ENCODE measurements at places on chromosomes 13 and 19.

DNA sequence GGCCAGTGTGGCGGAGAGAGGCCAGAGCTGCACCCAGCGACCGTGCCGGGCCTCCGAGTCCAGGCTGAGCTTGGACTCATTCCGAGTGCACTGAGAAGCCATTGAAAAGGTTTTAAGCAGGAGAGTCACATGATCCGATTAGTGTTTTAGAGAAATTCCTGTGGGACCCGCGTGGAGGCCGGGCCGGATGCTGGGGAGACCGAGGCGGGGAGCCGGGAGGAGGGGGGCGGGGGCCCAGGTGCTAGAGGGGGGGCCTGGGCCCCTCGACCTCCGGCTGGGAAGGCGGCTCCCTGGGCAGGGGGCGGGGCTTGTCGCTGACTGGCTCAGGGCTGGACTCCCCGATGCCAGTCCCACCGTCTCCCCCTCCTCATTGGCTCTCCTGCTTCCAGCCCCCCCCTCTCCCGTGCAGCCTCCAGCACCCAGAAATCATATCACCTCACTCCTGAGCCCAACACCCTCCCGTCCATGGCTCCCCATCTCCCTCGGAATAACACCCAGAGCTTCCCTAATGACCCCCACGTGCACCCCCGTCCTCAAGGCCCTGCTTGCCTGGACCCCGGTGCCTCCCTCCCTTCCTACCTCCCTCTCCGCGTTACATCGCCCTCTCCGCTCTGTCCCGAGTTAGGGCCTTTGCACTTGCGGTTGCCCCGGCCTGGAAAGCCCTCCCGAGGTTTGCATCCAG, 5.2 kb upstream of the ZNF579 start:
- no peak for DNase-seq

GRCh38 chr19:18202778-18203407, 949 bp downstream of the RAB3A start:
- no peak for DNase-seq

DNA sequence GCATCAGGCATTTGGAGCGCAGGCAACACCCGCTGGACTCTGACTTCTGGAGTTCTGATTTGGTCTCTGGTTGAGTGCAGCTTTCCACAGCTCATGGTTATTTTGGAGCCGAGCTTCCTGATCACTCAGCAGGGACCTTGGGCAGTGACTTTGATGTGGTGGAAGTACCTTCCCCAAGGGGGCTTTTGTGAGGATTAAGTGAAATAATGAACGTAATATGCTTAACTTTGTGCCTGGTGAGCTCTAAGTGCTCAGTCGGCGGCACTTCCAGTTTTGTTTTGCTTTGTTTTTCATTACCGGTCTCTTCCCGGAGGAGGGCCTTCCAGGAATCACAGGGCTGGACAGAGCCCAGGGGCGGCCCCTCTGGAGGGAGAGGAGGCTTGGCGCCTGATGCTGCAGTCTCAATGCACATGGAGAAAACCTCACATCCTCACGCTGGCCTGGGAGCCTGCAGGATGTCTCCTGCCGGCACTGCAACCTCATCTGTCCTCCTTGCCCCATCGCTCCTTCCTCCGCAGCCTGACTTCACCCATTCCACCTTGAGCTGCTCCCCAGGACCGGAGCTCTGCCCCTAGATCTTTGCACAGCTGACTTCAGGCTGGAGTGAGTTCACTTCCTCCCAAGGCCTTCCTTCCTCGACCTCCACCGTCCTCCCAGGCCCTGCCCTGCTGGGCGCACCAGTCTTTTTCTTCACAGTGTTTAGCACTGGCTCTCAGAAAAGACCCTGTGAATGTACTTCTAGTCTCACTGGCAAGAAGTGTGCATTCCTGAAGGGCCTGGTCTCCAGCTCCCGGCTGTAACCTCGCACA, 1.5 kb downstream of the PLEKHF1 start:
- DNase-seq, result no peak

- DNase-seq, result peak; percentile 94
These were observed 22.3 kb downstream of the NLRP11 start for GRCh38 chr19:55809381-55810058.

- DNase-seq, result no peak
These were observed 126.7 kb downstream of the FOXO1 start for GRCh38 chr13:40539576-40540327.

DNA sequence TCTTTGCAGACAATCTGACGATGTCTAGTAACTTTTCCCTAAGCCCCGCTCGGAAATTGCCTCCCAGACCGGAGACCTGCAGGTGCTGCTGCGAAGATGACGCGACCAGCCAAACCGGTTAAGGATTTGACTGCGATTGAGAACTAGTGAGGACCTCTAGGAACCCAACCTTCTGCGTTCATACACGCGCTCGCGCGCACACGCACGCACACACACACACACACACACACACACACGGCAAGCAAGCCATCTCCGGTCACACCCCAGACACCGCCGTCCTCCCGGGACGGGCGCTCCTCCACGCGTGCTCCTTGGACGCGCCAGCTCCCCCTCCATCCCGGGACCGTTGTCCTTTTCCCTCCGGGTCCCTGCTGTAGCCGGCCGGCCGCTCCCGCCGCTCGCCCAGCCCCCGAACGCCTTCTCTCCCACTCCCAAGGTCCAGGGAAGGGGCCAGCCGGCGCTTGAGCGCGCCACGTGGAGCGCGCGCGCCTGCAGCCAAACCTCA, 1.2 kb downstream of the TBC1D4 start:
- DNase-seq, result peak; percentile 12

- no peak for DNase-seq
These were observed 69.9 kb downstream of the RUBCNL start for GRCh38 chr13:46317120-46317519.

- no peak for DNase-seq
These were observed 1093.4 kb downstream of the EFNB2 start for GRCh38 chr13:105442040-105442439.

DNA sequence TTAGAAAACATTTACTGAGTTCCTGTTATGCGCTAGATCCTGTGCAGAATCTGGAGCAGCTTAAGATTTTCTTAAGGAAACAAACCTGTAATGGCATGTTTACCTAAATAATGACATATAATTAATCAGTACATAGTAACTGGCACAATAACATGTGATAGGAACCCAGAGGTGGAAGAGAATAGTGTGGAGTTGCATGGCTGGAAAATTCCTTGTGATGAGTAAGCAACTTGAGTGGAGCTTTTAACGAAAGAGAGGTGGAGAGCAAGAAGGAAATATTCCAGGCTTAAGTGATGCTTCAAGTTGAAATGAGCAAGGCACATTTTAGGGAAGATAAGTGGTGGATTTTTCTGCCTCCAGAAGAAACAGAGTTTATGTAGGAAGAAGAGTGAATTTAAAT, 9.2 kb upstream of the GPC5 start:
- DNase-seq, result no peak

- DNase-seq, result no peak
These were observed 81.0 kb upstream of the UBAC2 start for GRCh38 chr13:99119656-99120055.

DNA sequence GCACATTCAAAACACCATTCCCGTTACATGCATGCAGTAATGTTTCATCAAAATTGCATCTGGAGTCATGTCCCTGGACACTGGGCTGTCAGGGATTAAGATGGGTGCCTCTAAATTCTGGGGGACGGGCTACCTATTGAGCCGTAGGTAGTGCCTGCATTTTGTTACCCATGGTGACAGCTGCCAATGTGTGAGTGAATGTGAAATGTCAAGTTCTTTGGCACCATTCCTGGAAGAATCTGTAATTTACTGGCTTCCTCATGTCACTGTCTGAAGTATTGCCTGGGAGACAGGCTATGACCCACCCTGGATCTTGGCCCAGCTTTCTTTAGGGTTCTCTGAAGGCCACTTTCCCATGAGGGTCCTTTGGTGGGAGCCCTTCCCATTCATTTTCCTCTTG, 266.1 kb downstream of the TSHZ3 start:
- DNase-seq, result no peak

DNA sequence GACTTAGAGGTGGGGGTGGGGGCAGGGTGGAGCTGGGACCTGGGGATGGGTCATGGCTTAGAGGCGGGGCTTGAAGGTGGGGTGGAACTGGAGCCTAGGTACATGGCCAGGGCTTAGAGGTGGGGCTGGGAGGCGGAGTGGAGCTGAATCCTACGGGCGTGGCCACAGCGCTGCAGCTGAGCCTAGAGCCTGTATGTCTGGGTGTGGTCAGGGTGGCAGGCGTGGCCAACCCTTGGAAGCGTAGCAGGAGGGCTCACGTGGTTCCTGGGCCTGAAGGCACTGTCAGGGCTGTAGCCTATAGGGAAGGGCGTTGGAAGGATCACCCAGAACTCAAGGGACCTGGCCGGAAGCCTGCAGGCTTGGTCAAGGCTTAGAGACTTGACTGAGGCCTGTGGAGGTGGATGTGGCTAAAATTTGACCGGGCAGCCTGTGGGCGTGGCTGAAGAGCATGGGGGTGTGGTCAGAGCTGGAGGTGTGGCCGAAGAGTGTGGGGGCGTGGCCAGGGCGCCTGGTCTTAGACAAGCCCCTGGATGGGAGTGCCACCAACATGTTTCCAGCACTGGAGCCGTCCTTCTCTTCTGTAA, 24.3 kb downstream of the COLGALT1 start:
- DNase-seq, result no peak

DNA sequence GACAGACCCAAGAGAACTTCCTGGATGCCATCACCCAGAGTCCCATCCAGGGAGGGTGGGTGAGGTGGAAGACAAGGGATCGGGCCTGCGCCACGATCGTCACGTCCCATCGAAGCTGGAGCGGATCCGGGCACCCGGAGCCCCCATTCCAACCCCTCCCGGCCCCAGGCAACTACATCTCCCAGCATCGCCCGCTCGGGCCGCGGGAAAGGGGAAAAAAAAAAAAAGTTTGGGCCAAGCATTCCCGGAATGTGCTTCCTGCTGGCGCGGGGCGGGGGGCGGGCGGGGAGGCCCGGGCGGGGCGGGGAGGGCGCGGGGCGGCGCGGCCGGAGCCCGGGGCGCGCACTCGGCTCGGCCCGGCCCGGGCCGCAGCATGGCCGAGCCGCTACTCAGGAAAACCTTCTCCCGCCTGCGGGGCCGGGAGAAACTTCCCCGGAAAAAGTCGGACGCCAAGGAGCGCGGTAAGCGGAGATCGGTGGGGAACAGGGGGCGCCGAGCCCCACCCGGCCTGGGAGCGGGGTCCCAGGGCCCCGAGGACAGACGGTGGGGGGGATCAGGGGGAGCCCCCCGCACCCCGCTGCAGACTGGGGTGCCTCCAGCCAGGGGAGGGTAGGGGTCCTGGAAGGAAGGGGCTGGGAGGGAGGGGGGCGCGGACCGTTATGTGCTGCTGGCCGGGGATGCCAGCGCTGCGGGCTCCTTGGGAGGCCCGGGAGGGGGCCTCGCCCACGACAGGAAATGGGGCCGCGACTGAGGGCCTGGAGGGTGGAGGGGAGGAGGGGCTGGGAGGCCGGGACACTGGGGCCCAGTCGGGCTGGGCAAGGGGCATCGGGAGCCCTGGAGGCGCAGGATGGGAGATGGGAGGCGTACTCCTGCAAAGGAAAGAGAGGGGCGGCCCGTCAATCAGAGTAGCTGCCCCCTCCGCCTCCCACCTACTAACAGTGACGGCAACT, at the start of gene SYDE1:
Gene SYDE1 (plus strand): TSS at position 341 of the 950 bp plus-strand sequence. CDS start 33 bp downstream, at position 374.
- no peak for DNase-seq

GRCh38 chr13:33353646-33354045, 68.1 kb upstream of the STARD13 start:
- DNase-seq, result no peak

- DNase-seq, result no peak
These were observed 716.0 kb upstream of the PCDH9 start for GRCh38 chr13:67946131-67946530.

Measured in NCI-H446 (cell line).